Activated CD4-positive, alpha-beta T cell treated with anti-CD3 and anti-CD28 coated beads for 36 hours (primary cell): ENCODE measurements at places on chromosomes 7 and 10. TPM values are rescaled to one million over a fixed set of nuclear protein-coding genes. Genes with fewer than 3 reads are reported as not detected.

FLNC gene
- 0.09 TPM for total RNA-seq

OPN4 gene
- not detected for total RNA-seq

GRCh38 chr10:14016011-14016536 is 314.6 kb downstream of the FRMD4A start:
- no peak for DNase-seq

DNA sequence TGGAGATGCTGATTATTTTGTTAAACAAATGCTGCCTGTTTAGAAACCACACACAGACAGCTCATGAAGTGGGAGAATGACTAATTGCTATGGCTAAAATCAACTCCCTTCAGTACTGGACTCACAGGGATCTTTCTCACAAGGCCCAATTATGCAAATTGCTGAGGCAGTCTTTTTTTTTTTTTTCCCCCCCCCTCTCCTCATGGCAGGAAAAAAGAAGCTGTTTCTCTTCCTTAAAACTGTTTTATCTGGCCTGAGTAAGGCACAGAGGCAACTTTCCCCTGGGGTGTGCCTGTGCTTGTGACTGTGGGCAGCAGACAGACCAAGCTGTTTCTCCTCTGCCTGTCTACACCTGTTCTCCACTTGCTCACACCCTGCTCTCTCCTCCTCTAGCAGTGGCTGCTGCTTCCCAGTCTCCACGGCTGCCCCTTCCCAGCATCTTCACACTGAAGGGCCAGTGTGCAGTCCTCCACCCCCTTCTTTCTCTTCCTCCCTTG is 65.4 kb upstream of the STEAP1B start:
- no peak for DNase-seq
